ENCODE measurements at places on chromosomes 12 and 14. TPM values are rescaled to one million over a fixed set of nuclear protein-coding genes. Genes with fewer than 3 reads are reported as not detected.
A peak's percentile ranks its signal among the peaks of the same experiment; 100 is the strongest.

GRCh38 chr12:85603556-85603955 is 232.7 kb downstream of the RASSF9 start:
- DNase-seq, result no peak
- H3K4me3 ChIP-seq, result no peak overlapping the region
- H3K36me3 ChIP-seq, result no peaks in the 10 kb centered on the region
- H3K4me1 ChIP-seq, result no peaks in the 10 kb centered on the region
- no peak overlapping the region for H3K27ac ChIP-seq

- H3K4me1 ChIP-seq, result no peaks in the 10 kb centered on the region
- H3K27me3 ChIP-seq, result no peaks in the 10 kb centered on the region
- no peak overlapping the region for H3K4me3 ChIP-seq
- no peak for DNase-seq
These were observed 84.8 kb downstream of the PTPN11 start for GRCh38 chr12:112503512-112503911.

DNA sequence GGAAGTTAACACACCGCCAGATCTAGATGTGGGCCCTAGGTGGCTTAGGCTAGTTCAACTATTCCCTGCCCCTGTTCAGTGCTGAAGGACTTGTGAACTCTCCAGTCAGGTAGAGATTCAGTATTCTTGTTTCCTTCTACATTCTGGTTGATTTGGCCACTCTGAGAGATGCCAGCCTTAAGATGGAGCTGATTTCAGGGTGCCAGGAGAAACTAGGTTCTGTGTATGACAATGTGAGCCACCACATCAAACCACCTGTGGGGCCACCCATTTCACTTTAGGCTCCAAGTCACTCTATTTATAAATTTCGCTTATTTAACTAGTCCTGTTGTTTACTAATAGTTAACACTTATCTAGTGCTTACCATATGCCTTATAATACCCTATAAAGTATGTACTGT is 26.0 kb downstream of the FRMD6 start:
- no peak overlapping the region for H3K27ac ChIP-seq
- H3K4me1 ChIP-seq, result no peaks in the 10 kb centered on the region
- no peaks in the 10 kb centered on the region for H3K27me3 ChIP-seq
- DNase-seq, result no peak

- no peak overlapping the region for H3K4me3 ChIP-seq
- H3K4me1 ChIP-seq, result no peaks in the 10 kb centered on the region
- peak; percentile 8 for DNase-seq
- H3K36me3 ChIP-seq, result no peaks in the 10 kb centered on the region
- H3K27ac ChIP-seq, result no peak overlapping the region
These were observed 282.1 kb downstream of the RPS29 start for GRCh38 chr14:49303946-49304516.

GRCh38 chr12:57134949-57135348 is 6.7 kb downstream of the LRP1 start:
- DNase-seq, result no peak
- peaks cover 66% of the 10 kb centered on the region for H3K4me1 ChIP-seq
- H3K27me3 ChIP-seq, result no peaks in the 10 kb centered on the region
- no peaks in the 10 kb centered on the region for H3K36me3 ChIP-seq
- no peak overlapping the region for H3K4me3 ChIP-seq

DNA sequence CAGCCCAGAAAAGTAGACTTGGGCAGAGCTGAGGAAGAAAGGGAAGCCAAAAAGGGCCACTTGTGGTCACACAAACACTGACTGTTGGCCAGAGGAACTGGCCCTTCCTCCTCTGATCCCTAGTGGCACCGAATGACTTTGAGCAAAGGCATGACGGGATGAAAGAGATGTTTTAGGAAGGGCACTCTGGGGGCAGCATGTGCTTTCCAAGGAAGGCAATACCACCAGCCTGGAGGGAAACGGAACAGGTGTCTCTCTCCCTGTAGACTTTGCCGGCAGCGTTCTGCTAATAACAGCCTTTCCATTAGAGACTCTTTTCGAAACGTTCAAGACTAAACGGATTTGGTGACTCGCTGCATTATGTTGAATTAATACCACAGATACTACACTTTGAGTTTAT is 12.3 kb upstream of the FBXO21 start:
- no peak overlapping the region for H3K27ac ChIP-seq
- no peaks in the 10 kb centered on the region for H3K27me3 ChIP-seq
- DNase-seq, result no peak

DNA sequence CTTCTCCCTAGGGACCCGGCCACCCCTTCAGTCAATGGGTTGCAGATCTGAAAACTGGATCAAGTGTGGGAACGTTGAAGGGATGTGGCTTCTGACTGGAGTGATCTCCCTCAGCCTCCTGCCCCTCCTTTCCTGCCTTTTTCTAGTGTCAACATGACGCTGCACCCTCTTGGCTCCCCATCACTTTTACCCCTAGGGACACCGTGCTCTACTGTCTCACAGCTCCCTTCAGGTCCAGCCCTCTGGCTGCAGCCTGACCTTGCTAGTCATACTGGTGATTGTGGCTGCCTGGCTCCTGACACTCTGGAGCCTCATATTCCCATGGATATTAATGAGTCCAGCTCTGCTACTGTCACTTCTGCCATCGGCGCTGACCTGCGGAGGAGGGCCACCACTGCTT is 51.5 kb upstream of the RASSF3 start:
- H3K4me3 ChIP-seq, result no peak overlapping the region
- no peaks in the 10 kb centered on the region for H3K4me1 ChIP-seq
- H3K27me3 ChIP-seq, result no peaks in the 10 kb centered on the region

DNA sequence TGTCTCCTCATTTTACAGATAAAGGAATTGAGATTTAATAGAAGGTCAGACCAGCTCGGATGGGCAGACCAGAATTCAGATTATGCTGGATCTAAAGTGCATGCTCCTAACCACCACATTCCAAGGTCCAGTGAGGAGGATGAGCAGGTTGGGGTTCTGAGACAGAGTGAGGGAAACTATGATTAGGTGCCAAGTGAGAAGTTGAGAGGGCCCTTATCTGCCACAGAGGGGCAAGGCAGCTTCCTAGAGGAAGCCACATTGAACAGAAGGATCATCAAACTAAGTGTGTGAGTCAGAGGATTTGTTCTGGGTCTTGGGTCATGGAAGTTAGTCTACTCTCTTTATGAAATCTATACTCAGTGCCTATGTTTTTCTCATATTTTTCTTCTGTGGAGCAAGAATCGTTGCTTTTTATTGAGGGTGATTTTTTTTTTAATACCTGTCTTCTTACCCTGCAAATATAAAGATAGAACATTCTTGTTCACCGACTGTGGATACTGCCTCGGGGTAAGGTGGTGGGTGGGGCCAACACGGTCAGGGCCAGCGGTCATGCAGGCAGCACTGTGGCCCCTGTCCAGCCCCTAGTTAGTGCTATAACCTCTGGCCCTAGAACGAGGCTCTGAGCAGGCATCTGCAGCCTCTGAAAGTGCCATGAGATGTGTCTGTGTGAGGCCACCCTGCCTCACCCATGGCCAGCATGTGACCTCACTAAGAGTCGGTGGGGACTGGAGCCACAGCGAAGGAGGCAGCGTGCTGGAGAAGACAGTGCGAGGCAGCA is 55.6 kb upstream of the PTHLH start:
- no peak overlapping the region for H3K27ac ChIP-seq
- no peak overlapping the region for H3K4me3 ChIP-seq
- DNase-seq, result no peak
- no peaks in the 10 kb centered on the region for H3K4me1 ChIP-seq
- H3K27me3 ChIP-seq, result no peaks in the 10 kb centered on the region
- H3K36me3 ChIP-seq, result no peaks in the 10 kb centered on the region

DNA sequence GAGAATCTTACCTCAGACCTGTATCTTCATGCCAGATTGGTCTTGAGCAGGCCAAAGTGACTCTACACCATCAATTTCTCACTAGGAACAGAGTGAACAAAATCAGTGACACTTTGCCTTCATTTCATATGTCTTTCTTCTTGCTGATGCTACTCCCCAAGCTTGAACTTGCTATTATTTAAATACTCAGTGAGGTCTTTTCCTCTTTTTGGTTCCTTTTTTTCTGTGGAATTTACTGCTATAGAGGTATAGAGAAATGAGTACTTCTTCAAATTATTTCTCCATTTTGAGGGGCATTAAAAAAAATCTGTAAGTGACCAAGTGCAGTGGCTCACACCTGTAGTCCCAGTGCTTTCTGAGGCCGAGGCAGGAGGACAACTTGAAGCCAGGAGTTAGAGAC is at the start of gene GPR33:
Gene GPR33, minus strand, starts transcription at position 154 of the 400 bp plus-strand sequence. CDS start 4,074 bp downstream, outside the sequence.
- no peak within 1 kb of the TSS for H3K27ac ChIP-seq
- no peaks in the 10 kb centered on the region for H3K4me1 ChIP-seq
- no peak within 1 kb of the TSS for H3K4me3 ChIP-seq
- H3K36me3 ChIP-seq, result no peaks in the 10 kb centered on the region

- DNase-seq, result no peak
- H3K36me3 ChIP-seq, result no peaks in the 10 kb centered on the region
- peaks cover 44% of the 10 kb centered on the region for H3K4me1 ChIP-seq
- peak overlapping the region; percentile 54 for H3K27ac ChIP-seq
- H3K27me3 ChIP-seq, result no peaks in the 10 kb centered on the region
These were observed 127.4 kb downstream of the CRADD start for GRCh38 chr12:93804392-93805179.

- no peak overlapping the region for H3K27ac ChIP-seq
- no peak for DNase-seq
- no peak overlapping the region for H3K4me3 ChIP-seq
- no peaks in the 10 kb centered on the region for H3K4me1 ChIP-seq
- no peaks in the 10 kb centered on the region for H3K27me3 ChIP-seq
These were observed 451.6 kb downstream of the RGS6 start for GRCh38 chr14:72383865-72384264.

DNA sequence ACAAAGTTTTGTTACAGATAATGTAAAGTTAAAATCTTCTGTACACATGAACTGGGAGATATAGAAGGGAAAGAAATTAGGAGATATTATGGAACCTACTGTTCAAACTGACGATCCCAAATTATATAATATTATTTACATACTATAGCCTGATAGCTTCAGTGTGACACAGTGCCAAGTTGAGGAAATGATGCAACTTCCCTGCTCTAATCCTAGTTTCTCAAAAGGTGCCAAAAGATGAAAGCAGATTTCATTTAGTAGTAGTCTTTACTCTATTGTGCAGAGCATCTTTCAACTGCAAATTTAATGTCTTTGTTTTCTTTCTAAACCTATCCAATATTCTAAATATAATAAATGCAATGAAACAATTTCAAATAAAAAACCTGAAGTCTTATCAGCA is 46.9 kb downstream of the COCH start:
- DNase-seq, result no peak
- H3K4me1 ChIP-seq, result no peaks in the 10 kb centered on the region
- no peak overlapping the region for H3K27ac ChIP-seq
- H3K36me3 ChIP-seq, result no peaks in the 10 kb centered on the region

DNA sequence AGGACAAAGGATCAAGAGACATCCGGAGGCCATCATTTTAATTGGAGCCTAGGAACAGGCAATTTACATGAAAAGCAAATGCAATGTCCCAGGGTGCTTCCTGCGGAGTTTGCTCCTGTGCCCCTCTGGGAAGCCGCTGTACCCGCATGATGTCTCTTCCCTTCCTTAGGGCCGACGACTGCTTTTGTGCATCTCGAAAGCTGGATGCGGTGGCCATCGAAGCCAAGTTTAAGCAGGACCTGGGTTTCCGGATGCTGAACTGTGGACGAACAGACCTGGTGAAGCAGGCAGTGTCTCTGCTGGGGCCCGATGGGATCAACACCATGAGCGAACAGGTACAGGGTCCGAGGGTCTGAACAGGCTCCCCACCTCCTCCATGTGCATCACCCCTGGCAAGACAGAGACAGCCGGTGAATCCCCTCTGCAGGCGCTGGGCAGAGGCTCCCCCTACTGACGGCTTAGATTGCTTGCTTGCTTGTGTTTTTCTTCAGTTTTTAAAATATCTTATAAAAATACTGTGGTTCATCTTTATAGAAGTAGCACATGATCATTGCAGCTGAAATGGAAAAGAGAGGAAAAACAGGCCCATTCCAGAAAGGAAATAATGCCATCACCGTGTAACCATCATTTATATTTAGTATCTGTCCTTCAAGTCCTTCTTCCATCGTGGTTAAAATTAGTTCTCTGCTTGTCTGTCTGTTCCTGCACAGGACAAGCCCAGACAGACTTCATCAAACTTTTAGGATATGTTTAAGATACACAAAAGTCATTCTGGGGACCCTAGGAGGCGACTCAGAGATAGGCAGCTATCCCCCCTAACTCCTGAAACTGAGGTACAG is 75.4 kb upstream of the PWP1 start:
- DNase-seq, result no peak
- H3K27me3 ChIP-seq, result no peaks in the 10 kb centered on the region
- H3K36me3 ChIP-seq, result no peaks in the 10 kb centered on the region
- H3K4me1 ChIP-seq, result no peaks in the 10 kb centered on the region
- H3K27ac ChIP-seq, result no peak overlapping the region
- no peak overlapping the region for H3K4me3 ChIP-seq

- no peaks in the 10 kb centered on the region for H3K36me3 ChIP-seq
- H3K27me3 ChIP-seq, result no peaks in the 10 kb centered on the region
- H3K4me1 ChIP-seq, result no peaks in the 10 kb centered on the region
- no peak overlapping the region for H3K4me3 ChIP-seq
These were observed 39.6 kb upstream of the YY1 start for GRCh38 chr14:100199240-100199860.

- no peak overlapping the region for H3K4me3 ChIP-seq
- no peaks in the 10 kb centered on the region for H3K36me3 ChIP-seq
- H3K4me1 ChIP-seq, result no peaks in the 10 kb centered on the region
- H3K27me3 ChIP-seq, result no peaks in the 10 kb centered on the region
- no peak for DNase-seq
- H3K27ac ChIP-seq, result no peak overlapping the region
These were observed 89.0 kb downstream of the C14orf39 start for GRCh38 chr14:60396718-60397343.

DNA sequence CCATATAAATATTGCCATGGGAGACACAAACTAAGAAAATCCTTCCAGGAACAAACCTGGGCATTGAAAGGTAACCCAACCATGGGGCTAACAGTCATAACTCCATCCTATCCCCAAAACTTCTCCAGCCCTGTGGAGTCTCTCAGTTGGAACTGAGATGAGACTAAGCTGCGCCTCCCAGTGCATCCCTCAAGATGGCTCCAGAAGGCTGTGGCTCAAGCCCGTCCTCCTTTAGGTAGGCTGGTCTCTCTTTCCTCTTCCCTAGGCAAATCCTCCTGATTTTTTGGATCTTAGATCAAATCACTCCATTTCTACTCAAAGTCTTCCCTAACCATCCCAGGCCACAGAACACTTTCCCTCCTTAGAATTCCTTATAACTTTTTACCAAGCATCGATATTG is 364.3 kb upstream of the CCDC196 start:
- H3K4me1 ChIP-seq, result no peaks in the 10 kb centered on the region
- no peak overlapping the region for H3K4me3 ChIP-seq
- no peak overlapping the region for H3K27ac ChIP-seq
- DNase-seq, result no peak
- no peaks in the 10 kb centered on the region for H3K36me3 ChIP-seq

The GALNT16 gene
- total RNA-seq, result 11.7 TPM

The COPS7A gene
- 73.2 TPM for total RNA-seq

The GALC gene
- total RNA-seq, result 41.2 TPM

The CIT gene
- total RNA-seq, result 72.1 TPM

The KRT74 gene
- not detected for total RNA-seq

The PUS1 gene
- 15.5 TPM for total RNA-seq

The DHRS4L2 gene
- total RNA-seq, result 15.3 TPM

The GPD1 gene
- 829 TPM for total RNA-seq

The RD3L gene
- not detected for total RNA-seq

The CAMKK2 gene
- total RNA-seq, result 31.0 TPM

All from tibial nerve (tissue), 4 donors.